Frontal cortex (tissue), 4 donors: ENCODE measurements at places on chromosomes 2 and 18. TPM values are rescaled to one million over a fixed set of nuclear protein-coding genes. Genes with fewer than 3 reads are reported as not detected.

The CD207 gene
- total RNA-seq = not detected

The MBP gene
- 7.7 TPM for total RNA-seq

The TLX2 gene
- total RNA-seq = not detected

The DSG3 gene
- total RNA-seq = under 0.01 TPM

The SLC1A4 gene
- 55.0 TPM for total RNA-seq
